Activated effector memory CD4-positive, alpha-beta T cell treated with Interleukin-2 at 50 U/mL for 16 hours (primary cell): ENCODE measurements at places on chromosomes 12 and 14.

DNA sequence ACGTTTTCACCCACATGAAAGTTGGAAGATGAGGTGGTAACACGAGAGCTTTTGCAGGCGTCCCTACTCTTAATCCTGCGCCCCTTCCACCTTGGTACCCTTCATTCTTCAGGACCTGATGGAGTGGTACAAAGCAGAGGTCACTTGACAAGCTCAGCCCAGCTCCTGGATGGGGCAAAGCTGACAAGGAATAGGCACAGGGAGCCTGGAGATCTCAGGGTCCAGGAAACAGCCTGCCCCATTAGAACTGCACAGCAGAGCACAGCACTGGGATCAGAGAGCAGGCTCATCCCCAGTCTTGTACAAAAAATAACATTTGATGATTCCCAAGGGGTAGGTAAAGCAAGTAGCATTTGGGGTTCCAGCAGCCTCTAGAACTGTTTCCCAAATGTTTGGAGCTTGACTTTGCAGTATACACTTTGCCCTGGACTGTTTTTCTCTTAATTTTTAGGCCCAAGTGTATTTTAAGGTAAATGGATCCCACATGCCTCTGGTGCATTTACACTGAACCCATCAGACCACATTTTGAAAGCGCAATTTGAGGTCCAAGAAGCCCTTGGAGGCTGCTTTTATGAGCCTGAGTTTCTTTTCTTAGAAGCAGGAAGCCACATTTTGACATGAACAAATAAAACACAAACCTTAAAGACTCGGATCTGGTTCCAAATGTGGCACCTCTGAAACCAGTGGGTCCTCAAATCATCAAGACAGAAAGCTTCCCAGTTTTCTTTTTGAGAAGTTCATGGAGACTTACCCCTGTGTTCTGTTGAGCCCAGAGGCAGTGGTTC, 633 bp downstream of the TC2N start:
- DNase-seq = no peak

DNA sequence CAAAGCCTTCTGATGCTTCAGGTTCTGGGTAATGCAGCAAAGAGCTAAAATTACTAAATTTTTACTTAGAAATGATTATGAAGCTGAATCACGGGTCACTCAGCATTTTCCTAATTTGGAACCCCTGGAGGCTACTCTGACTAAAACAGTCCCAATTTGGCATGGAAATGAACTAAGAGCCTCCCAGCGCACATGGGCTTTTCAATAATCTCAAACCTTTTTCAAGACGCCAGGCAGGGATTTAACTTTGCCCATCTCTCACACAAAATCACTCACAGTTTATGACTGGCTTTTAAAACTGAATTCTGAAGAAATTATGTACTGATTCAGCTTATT, 68.3 kb downstream of the LLPH start:
- no peak for DNase-seq

DNA sequence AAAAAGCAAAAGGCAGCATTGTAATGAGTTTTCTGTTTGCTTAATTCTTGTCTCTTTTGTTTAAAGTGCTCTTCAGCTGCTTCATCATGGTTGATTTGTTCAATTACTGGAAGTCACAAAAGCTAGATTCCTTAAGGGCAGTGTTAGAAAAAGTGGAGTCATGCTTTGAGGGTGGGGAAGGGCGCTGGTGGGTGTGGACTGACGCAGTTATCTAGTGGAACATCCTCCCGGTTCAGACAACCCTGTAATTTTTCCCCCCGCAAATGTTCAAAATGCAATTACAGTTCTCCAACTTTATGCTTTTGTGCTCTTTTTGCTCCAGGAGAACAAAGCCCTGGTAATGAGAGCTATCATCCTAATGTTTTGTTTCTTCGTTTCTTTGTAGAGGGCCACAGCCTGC, 2.1 kb downstream of the AKAP6 start:
- DNase-seq = no peak

GRCh38 chr12:87216436-87216835, 812.8 kb downstream of the C12orf50 start:
- no peak for DNase-seq

GRCh38 chr12:337039-337438, 52.1 kb downstream of the KDM5A start:
- no peak for DNase-seq
